Subcutaneous preadipocyte (primary cell): ENCODE measurements at places on chromosomes 12 and 14. TPM values are rescaled to one million over a fixed set of nuclear protein-coding genes. Genes with fewer than 3 reads are reported as not detected.

The SMIM41 gene
- 0.20 TPM in 1 of 2 replicates, not detected in the other for total RNA-seq

The IAPP gene
- total RNA-seq = not detected in 2 replicates

The CSRP2 gene
- 0.73 and 2.5 TPM in 2 replicates for total RNA-seq

The KLRC4 gene
- total RNA-seq = not detected in 2 replicates

The GXYLT1 gene
- 9.6 and 13.1 TPM in 2 replicates for total RNA-seq

The RERGL gene
- total RNA-seq = not detected in 2 replicates

The WSB2 gene
- 81.9 and 118 TPM in 2 replicates for total RNA-seq
